ENCODE measurements at places on chromosomes 5 and 9. TPM values are rescaled to one million over a fixed set of nuclear protein-coding genes. Genes with fewer than 3 reads are reported as not detected.

JAKMIP2 gene
- polyA plus RNA-seq, result 0.38 TPM

UBE2QL1 gene
- polyA plus RNA-seq, result 1.9 TPM

RGMB gene
- 3.0 TPM for polyA plus RNA-seq

DNA sequence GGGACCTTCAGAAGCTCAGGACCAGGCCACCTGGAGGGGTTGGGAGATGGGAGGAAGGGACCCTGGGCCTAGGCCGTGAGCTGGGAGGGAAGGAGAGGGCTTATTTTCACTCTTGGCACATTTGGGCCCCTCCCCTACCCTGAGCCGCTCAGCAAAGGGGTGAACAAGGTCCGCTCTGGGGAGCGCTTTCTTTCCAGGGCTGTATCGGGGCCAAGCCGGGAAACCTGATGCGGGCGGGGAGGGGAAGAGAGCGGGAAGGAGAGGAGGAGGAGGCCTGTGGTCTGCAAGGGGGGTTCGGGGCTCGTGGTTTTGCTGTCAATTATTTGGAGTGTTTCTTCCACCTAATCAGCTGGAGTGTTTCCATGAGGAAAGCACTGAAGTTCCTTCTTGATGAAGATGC lies 62.7 kb upstream of the RXRA start:
- no peak overlapping the region for H3K4me3 ChIP-seq
- no peaks in the 10 kb centered on the region for H3K36me3 ChIP-seq
- no peaks in the 10 kb centered on the region for H3K27me3 ChIP-seq
- H3K27ac ChIP-seq, result peak overlapping the region; percentile 85
- peaks cover 31% of the 10 kb centered on the region for H3K4me1 ChIP-seq
- DNase-seq, result no peak

PIP5KL1 gene
- polyA plus RNA-seq, result 0.06 TPM

CCNI2 gene
- 0.57 TPM for polyA plus RNA-seq

DNA sequence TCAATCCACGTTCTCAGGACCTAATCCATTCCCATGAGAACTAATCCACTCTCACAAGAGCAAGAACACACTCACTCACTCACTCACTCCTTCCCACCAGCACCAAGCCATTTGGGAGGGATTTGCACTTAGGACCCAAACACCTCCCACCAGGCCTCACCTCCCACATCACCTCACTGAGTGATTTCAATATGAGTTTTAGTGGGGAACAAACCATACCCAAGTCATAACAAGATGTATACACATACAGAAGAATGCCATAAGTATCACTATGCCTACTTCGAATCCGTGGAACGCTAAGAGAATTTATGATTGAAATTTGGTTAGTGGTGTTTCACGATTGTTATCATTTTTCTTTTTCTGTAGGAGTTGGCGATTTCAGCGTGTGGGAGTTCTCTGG lies 29.3 kb upstream of the CTSL start:
- no peaks in the 10 kb centered on the region for H3K4me1 ChIP-seq
- H3K27ac ChIP-seq, result no peak overlapping the region
- H3K4me3 ChIP-seq, result no peak overlapping the region

UNC5A gene
- 0.07 TPM for polyA plus RNA-seq
